WTC11 (cell line): ENCODE measurements at places on chromosomes 11 and 22. TPM values are rescaled to one million over a fixed set of nuclear protein-coding genes. Genes with fewer than 3 reads are reported as not detected.
A peak's percentile ranks its signal among the peaks of the same experiment; 100 is the strongest.

GRCh38 chr22:27205492-27206373, 548.3 kb downstream of the MIAT start:
- no peak overlapping the region for H3K27ac ChIP-seq
- H3K36me3 ChIP-seq: no peaks in the 10 kb centered on the region
- peaks cover 30% of the 10 kb centered on the region for H3K4me1 ChIP-seq
- no peak overlapping the region for H3K4me3 ChIP-seq
- no peak for DNase-seq

DNA sequence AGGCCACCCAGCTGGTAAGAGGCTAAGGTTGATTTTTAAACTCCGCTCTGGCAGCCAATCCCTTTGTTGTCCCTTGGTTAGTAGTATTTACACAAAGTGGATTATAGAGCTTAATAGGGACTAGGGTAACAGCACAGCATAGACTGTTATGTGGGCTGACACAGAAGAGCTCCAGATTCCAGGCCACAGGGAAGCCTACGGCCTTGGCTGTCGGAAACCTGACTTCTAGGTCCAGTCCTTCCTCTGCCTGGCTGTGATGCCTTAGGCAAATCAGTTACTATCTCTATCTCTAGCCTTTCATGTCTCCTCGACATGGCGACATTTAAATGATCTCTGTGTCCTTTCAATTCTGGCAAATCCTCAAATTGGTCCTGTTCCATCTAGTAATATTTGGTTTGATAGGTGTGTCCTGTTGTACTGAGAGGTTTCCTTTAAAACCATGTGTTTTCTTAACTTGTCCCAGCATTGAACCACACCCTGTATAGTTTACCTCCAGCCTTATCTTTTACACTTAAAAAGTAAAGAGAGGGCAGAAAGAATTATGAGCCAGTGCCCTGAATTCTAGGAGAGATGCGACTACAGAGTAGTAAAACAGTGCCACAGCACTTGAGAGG, 4.2 kb downstream of the MMP1 start:
- H3K4me1 ChIP-seq: peaks cover 2% of the 10 kb centered on the region; the same call in 1 of the 2 replicates
- no peak for DNase-seq
- H3K27me3 ChIP-seq: no peaks in the 10 kb centered on the region
- H3K36me3 ChIP-seq: no peaks in the 10 kb centered on the region

DNA sequence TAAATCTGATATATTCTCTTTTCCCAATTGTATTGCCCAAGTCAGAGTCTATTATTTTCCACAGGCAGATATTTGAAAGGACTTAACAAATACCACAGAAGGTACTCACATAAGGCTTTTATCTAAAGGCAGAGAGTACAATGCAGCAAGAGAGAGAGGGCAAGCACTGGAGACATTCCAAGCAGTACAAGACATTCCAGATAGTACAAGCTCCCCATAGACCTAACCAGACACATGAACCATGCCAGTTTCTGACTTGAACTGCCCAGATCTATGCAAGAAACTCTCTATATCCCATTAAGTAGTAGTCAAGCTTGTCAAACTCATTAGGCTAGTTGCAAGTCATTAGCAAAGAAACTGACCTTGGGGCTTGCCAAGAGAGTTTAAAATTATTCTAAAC, 11.2 kb upstream of the MS4A6E start:
- H3K4me3 ChIP-seq: no peak overlapping the region
- no peaks in the 10 kb centered on the region; the same call in 1 of the 2 replicates for H3K27me3 ChIP-seq
- no peak overlapping the region for H3K27ac ChIP-seq
- DNase-seq: no peak
- H3K36me3 ChIP-seq: no peaks in the 10 kb centered on the region

DNA sequence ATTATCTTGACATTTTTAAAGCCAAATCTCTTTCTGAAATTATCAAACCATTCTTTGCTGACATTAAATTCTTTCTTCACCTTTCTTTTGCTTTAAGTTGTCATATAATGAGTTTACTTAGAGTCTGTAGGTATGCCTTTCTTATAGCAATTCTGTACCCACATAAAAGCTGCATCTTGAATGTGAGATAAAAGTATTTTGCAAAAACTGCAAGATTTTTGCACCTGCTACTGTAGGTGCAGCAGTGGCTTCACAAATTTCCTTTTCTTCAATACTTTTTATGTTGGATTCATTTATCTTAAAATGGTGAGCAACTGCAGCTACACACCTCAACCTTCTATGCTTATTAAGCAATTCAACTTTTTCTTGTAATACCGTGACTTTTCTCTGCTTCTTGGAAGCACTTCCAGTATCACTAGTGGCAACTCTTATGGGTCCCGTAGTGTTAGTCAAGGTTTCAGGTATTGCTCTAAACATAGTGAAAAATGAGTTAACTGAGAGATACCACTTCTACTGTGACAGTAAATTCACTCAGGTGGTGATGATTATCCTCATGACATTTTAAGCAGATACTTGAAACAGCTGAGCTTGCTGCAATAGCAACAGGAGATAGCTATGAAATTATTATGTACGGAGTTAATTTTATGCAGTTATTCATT, 18.8 kb downstream of the ZFP91 start:
- no peak overlapping the region for H3K27ac ChIP-seq
- H3K4me3 ChIP-seq: no peak overlapping the region
- no peak for DNase-seq
- peaks cover 3% of the 10 kb centered on the region; the same call in 1 of the 2 replicates for H3K36me3 ChIP-seq
- no peaks in the 10 kb centered on the region for H3K27me3 ChIP-seq

- H3K4me1 ChIP-seq: peaks cover 19% of the 10 kb centered on the region
- peak within 1 kb of the TSS; percentile 100 for H3K4me3 ChIP-seq
- H3K27me3 ChIP-seq: no peaks in the 10 kb centered on the region
- no peak for DNase-seq
- peak within 1 kb of the TSS; percentile 100 for H3K27ac ChIP-seq
Observed at GRCh38 chr11:62832336-62833234, at the start of gene TEX54. Gene TEX54, minus strand, starts transcription at chr11:62832841.

GRCh38 chr22:44486538-44486937, 11.5 kb downstream of the RTL6 start:
- no peaks in the 10 kb centered on the region for H3K27me3 ChIP-seq
- H3K36me3 ChIP-seq: no peaks in the 10 kb centered on the region
- H3K27ac ChIP-seq: no peak overlapping the region
- DNase-seq: no peak
- no peak overlapping the region for H3K4me3 ChIP-seq

The SORL1 gene
- 78.1 to 87.1 TPM (median 78.1 TPM) in 3 replicates for total RNA-seq

The TRIM48 gene
- total RNA-seq: not detected in 3 replicates
